Activated CD4-positive, CD25-positive, alpha-beta regulatory T cell (primary cell): ENCODE measurements at places on chromosomes 1 and 21.

GRCh38 chr21:38831526-38832467 is 26.1 kb downstream of the ETS2 start:
- no peak for DNase-seq

- DNase-seq: no peak
Observed at GRCh38 chr1:10755970-10756521, 40.4 kb downstream of the CASZ1 start.

GRCh38 chr1:4375812-4376211 is 278.6 kb upstream of the AJAP1 start:
- no peak for DNase-seq

GRCh38 chr1:171286032-171286705 is 27.8 kb upstream of the FMO4 start:
- DNase-seq: no peak

GRCh38 chr1:3586986-3587759 is 24.1 kb downstream of the MEGF6 start:
- no peak for DNase-seq

DNA sequence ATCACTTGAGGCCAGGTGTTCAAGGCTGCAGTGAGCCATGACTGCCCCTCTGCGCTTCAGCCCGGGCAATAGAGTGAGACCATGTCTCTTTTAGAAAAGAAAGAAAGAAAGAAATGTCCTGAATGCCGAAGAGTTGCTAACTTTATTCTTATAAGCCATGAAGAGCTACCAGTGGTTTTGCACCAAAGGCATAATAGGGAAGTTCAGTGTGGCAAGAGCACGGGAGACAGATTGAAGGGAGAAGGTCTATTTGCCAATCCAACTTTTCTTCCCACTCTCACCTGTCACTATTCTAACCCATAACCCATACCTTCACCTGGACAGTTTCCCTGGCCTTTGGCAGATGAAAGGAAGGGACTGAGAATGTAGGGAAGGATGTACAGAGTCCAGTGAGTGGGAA is 4.4 kb upstream of the PEA15 start:
- no peak for DNase-seq
